ENCODE measurements at places on chromosomes 11 and 22.

DNA sequence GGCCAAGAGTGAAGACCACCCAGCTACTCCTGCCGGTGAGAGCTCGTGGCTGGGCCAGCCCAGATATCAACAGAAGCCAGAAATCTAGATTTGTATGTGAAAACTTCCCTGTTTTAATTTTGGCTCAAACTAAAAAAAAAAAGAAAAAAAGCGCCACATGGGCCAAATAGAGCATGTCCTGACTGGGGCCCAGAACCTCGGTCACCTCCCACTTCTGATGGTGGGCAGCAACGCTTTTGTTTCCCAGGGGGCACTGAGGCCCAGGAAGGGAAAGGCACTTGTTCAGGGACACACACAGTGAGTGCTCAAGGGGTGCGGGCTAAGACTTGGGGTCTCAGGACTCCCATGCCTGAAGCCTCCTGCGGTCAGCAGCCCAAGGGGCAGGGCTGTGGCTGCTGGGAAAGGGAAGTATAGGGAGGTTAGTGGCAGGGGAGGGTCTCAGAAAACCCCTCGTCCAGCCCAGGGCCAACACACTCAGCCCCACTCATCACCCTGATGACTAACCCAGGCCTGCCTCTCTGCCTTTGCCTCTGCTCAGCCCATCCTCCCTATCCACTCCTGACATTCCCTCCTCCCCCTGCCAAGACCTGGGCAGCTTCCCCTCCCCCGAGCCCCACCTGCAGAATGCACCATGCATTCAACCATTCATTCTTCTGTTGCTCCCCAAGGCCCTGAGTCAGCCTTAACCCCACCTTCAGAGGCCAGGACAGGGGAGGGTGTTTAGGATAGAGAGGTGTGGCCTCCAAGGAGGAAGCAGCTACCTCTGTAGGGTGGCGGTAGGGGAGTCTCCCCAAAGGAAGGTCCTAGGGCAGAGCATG, 30.0 kb upstream of the TCF20 start:
- DNase-seq, result peak; percentile 74

GRCh38 chr22:45996241-45997076, 19.5 kb upstream of the WNT7B start:
- DNase-seq, result no peak

GRCh38 chr11:79253280-79253679, 187.6 kb downstream of the TENM4 start:
- no peak for DNase-seq

DNA sequence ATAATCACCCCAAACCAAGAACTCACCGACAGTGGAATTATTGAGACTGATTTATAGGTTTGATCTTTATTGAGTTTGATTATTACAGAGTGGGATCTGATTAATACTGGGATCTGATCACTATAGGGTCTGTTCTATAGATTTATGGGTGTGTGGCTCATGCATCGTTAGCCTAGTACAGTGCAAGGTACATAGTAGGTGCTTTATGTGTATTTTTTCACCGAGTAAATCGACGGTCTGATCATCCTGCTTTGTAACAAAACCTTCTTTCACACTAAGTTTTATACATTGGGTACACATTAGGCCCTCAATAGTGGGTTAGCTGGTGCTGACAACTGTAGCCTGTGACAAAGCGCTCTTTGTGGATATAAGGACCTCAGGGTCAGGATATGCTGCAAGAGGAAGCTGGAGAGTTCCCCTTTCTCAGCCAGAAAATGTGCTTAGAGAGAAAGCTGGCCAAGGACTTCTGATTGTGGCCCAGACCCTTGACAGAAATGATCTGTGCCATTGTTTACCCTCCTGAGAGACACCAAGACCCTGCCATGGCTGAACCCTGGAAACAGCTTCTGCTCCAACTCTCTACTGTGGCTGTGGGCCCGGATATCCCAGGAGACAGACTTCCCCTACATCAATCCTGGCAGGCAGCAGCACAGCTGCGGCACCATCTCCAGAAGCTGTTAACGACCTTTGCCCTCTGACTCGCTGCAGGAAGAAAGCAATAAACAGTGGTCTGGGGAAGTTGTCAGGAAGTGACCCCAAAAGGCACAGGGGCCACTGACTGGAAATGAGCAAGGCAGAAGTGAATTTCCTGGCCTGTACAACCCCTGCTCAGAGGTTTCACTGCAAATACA, 16.1 kb upstream of the TPP1 start:
- DNase-seq, result no peak

DNA sequence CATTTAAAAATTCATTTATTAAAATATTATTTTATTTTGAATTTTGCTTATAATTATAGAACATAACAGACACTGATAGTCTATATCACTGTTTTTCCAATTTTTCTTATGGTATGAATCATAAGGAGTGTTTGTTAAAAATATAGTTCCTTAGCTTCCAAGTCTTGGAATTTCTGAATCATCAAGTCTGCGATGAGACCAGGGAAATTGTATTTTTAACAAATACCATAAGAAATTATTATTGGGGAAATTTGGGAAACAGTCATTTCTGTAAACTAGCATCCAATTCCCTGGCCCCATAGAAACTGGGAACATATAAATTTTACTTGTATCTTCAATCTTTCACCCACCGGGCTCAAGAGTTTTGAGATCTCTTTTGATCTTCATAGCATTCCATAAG, 38.0 kb upstream of the PICALM start:
- no peak for DNase-seq
